ENCODE measurements at places on chromosomes 12 and 14.
A peak's percentile ranks its signal among the peaks of the same experiment; 100 is the strongest.

DNA sequence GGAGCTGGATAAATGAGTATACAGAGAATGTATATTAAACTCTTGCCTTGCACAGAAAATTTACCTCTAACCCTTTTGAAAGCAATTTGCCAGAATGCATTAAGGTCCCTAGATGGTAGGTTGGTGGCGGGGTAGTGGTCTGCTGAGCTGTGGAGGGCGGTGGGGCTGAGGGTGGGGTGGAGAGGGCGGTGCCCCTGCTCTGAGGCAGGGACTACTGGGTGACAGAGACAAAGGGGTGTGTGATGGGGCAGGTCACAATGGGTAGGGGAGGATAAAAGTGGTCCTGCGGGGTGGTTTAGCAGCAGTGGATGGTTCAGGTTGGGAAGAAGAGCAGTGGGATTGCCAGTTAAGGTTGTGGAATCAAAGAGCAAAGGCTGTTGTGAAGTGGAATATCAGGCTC is at the start of gene GARIN6:
GARIN6 (plus strand) TSS at position 301 of the 400 bp plus-strand sequence. CDS start 422 bp downstream, outside the sequence.
- no peak for DNase-seq

GRCh38 chr12:24719293-24719721 is 229.6 kb downstream of the BCAT1 start:
- DNase-seq = peak; percentile 62

GRCh38 chr14:38342803-38343202 is 86.9 kb upstream of the CLEC14A start:
- DNase-seq = peak; percentile 65

- DNase-seq = no peak
These were observed 11.5 kb upstream of the KRT80 start for GRCh38 chr12:52203079-52203921.

DNA sequence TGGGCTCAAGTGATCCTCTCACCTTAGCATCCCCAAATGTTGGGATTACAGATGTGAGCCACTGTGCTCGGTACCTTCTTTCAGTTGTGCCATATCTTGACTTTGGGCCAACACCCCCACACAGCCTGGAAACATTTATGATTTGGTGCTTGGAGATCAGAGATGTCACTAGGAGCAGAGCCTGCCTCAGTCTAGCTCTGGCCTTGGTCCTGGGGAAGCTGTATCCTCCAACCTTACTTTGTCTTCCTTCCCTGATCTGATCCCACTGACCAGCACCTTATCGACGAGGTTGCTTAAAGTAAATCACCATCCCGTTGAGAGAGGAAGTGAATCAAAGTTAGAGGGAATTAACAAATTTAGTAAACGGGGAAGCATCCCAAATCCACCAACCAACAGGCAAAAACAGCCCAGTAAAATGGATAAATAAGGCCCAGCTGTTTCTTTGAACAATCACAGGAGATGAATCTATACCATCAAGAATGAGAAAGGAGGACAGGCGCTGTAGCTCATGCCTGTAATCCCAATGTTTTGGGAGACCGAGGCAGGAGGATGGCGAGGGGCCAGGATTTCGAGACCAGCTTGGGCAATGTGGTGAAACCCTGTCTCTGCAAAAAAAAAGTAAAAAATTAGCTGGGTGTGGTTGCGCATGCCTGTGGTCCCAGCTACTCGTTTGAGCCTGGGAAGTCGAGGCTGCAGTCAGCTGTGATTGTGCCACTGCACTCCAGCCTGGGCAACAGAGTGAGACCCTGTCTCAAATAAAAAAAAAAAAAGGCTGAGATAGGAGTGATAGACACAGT is 3.4 kb downstream of the PLBD2 start:
- no peak for DNase-seq

DNA sequence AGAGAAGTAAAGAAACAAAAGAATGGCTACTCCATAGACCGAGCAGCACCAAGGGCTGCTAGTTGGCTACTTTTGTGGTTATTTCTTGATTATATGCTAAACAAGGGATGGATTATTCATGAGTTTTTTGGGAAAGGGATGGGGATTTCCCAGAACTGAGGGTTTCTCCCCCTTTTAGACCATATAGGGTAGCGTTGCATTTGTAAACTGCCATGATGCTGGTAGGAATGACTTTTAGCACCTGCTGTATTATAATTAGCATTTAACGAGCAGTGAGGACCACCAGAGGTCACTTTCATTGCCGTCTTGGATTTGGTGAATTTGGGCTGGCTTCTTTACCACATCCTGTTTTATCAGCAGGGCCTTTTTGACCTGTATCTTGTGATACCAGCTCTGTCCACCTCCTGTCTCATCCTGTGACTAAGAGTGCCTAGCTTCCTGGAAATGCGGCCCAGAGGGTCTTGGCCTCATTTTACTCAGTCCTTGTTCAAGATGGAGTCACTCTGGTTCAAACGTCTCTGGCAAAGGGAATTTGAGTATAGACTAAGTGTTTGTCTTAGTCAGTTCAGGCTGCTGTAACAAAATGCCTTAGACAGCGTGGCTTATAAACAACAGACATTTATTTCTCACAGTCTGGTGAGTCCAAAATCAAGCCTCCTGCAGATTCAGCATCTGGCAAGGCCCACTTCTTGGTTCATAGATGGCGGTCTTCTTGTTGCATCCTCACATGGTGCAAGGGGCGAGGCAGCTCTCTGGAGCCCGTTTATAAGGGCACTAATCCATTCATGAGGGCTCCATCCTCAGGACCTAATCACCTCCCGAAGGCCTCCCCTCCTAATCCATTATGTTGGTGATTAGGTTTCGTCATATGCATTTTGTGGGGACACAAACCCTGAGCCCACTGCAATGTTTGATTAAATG is 348.3 kb upstream of the SFSWAP start:
- no peak for DNase-seq

DNA sequence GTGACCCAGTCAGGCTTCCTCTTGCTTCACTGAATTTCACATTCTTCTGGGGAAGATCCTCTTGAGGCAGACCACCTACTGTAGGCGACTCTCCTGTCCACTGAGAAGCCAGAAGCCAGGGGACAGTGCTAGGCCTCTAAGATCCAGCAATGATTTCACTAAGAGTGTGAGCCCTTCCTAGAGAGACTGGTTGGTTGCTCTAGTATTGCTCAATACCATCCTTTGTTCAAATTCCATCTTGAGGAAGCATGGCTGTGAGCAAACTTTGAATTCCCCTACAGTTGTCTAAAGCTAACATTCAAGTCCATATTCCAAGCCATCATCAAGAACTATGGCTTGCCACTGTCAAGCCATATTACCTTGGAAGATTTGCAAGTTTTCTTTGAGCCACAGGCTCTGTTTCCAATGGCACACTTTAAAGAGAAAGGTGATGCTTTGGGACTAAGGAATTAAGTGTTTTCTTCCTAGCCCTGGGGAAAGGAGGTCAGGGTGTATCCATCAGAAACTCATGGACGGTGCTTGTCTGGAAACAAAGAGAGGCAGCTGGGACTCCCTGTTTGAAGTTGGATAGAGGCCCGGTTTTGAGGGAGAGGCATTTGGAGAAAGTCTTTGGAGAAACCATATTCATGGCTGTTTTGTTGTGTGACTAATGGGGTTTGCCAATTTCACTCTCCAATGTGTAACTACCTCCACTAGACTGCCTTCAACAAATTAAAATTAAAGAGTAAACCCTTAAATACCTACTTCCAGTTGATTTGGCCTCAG is 1217.9 kb downstream of the VRK1 start:
- no peak for DNase-seq

DNA sequence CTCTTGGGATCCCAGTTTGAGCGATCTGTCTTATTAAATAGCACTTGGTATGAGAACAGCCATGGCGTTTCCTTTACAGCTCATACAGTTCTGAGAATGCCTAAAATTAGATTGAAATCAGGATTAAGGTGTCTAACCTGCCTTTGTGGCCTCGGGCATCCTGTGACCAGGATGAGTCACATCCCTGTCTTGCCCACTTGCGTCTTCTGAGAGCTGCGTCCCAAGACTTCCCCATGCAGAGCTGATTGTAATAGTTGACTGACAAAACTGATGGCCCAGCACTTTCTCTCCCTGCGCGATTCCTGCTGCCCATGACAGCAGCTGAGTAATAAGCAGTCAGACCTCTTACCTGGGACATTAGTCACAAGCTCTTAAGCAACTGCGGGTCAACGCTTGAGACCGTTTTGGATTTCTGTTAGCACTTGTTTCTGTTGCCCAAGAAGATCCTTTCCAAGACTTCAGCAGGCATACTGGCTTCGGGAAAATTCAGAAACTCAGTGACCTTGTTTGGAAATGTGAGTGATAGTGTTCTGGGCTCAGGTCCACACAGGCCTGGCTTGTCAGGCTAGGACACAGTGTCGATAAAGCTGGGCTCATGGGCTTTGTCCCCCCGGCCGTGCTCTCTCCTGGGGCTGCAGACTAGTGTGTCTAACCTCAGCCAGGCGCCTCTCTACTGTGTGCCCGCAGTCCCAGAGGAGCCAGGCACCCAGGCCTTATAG is 169.9 kb upstream of the HIF1A start:
- DNase-seq = no peak

Data from HS-5 (cell line).